ENCODE measurements at places on chromosomes 7 and 10.

- DNase-seq, result no peak
Measured at GRCh38 chr10:11783558-11783865, 39.6 kb upstream of the PROSER2 start.

DNA sequence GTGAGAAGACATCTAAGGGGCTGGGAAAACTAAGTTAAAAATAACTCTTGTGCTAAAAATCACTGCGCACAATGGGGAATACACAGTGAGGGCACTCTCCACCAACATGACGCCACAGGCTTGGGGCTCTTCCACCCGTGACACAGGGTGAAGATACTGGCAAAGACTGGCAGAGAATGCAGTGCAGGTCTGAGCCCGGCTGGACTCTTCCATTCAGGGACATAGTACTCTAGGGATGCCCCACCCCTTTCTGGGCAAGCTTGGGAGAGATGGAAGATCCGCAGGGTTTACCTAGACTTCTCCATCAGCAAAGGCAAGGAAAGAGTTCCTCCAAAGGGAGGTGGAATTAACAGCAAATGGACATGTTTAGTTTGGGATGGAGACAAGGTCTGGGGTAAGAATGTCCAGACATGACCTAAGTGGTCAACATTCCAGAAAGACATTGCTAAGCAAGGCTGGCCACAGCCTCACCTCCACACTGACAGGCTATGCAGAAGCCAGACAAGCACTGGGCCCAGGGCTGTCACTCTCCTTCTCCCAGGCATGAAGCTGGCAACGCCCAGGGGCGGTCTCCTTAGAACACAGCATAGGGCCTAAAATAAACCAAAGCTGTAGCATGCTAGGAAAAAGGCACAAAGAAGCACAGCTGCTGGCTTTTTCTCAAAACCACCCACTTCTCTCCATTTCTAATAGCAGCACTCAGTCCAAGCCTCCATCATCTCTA is 28.1 kb downstream of the XPNPEP1 start:
- DNase-seq, result no peak

DNA sequence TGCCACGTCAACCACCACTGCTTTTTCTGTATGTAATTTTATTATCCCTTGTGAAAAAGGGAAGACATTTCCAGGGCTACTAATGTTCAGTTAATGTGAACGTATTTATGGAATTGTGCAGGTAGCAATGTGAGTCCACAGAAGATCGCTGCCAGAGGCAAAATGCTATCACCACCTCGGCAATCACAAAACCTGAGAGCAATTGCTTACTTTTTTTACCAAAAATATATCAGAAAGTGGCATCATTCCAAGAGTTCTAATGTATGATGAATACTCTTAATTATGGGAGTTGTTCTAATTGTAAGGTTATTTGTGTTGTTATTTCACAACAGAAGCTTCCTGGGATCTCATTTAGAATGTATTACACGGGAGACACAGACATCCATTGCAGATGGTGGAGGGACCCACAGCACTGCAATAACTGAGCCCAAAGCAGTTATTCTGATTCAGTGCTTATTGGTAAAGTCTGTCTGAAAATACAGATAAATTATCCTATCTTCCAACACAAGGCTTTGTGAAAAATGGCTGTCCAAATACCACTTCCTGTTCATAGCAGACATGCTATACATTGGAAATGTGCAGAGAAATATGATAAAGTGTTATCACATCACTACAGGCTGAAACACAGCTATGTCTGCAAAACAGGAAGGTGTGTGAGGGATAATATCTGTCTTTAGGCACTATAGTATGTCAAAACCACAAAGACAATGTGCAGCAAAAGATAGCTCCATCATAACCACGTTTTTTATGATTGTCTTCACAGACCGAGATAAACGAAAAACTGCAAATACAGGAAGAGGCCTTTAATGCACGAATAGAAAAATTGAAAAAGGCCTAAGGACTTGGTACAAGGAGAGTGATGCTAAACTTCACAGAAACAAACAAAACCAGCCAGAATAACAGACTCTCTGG is 102.7 kb downstream of the CABCOCO1 start:
- DNase-seq, result no peak

GRCh38 chr10:44706745-44707144 is 204.4 kb upstream of the TMEM72 start:
- peak; percentile 94 for DNase-seq

DNA sequence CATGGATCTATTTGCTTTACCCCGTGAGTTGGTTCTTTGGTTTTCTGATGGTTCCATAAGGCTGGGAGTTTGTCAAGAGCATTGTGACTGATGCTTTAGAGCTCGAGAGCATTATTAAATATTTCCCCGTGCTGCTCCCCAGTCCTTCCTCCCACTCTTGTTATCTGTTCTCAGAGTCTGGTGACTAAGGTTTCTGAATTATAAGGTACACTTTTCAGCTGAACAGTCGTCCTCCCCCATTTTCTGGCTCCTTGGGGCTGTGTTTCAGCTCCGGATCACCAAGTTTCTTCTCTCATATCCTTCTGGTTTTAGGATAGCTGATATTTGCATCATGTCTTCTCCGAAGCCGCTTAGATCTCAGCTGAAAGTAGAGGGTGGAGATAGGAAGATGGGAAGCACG is 57.8 kb upstream of the CACNB2 start:
- no peak for DNase-seq

- DNase-seq, result no peak
Measured at GRCh38 chr10:122561792-122562191, 1.2 kb downstream of the DMBT1 start.

- DNase-seq, result no peak
Measured at GRCh38 chr10:121553511-121554264, 44.6 kb downstream of the FGFR2 start.

- DNase-seq, result no peak
Measured at GRCh38 chr10:71659111-71659634, 60.4 kb downstream of the C10orf105 start.

DNA sequence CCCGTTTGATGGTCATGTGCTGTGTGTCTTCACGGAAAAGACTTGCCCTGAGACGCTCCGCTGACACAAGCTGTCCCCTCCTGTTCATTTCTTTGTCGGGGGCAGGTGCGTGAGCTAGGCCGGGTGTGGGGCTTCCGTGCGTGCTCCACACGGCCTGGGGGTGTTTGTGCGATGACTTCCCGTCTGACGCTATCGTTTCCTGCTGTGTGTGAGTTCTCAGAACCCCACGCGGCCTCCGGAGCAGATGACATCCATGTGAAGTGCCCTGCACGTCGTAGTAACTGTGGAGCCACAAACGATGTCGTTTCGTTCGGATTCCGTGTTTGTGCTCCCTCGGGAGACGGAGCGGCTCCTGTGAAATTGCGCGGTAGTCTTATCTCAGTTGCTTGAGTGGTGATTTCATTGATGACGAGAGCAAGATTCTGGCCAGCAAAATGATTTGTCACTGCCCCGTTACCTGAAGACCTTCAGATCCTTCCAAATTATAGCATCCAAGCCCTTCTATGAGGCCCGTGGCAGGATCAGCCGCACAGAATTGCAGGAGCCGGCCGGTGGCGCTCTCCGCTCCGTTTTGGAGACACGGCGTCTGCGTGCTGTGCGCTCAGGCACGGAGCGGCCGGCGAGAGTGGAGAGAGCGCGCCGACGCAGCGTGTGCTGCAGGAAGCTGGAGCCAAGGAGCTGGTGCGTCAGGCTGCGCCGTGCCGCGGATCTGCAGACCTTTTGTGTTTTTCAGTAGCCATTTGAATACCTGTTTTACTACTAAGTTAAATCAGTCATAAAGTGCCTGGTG is 94.9 kb downstream of the NKX6-2 start:
- DNase-seq, result no peak

Data from non-pigmented ciliary epithelial cell (primary cell).